Right hindlimb (tissue), 1 donor: ENCODE measurements at places on chromosomes 3 and 15.
A peak's percentile ranks its signal among the peaks of the same experiment; 100 is the strongest.

DNA sequence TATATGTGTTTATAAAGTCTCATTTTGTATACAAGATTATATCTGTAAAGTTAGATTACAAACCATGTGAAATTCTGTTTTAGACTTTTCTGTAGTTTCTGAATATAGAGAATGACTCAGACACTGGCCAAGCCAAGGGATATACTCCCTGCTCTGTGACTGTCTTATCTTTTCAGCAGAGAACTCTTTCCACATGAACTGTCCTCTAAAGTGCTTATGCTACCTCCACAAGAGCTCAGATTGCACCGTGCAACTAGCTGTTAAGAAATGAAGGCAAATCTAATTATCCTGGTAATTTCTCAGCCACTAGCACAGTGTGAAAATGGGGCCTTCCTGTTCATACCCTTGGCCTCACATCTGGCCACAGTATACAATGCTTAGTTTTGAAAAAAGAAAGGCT, 44.3 kb upstream of the CPNE4 start:
- no peak for DNase-seq

DNA sequence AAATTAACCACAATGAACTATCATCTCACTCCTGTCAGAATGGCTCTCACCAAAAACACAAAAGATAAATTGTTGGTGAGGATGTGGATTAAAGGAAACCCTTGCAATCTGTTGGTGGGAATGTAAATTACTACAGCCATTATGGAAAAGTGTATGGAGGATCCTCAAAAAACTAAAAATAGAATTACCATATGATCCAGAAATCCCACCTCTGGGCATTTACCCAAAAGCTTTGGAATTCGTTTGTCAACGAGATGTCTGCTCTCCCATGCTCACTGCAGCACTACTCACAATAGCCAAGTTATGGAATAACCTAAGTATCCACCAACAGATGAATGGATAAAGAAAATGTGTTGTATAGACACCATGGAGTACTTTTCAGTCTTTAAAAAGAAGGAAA, 21.6 kb downstream of the FSIP1 start:
- no peak for DNase-seq

GRCh38 chr15:101371519-101371918, 76.5 kb upstream of the SNRPA1 start:
- DNase-seq, result no peak

DNA sequence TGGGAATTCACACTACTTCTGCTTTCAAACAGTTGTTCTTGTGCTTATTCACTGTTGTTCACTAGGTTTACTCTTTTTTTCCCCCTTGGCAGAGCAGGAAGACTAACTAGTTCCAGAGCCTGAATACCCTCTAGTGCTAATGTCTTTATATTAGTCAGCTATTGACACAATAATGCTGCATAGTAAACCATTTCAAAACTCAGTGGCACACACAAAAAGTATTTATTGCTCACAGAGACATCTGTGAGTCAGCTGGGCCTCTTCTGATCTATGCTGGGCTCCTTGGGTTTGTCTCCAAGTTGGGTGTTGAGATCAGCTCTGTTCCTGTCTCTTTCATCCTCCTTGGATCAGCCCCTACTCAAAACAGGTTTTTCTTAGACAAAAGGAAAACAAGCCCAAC, 51.1 kb downstream of the RSRC1 start:
- no peak for DNase-seq

- DNase-seq, result peak; percentile 54
These were observed 507.6 kb downstream of the FHIT start for GRCh38 chr3:60743631-60744164.

GRCh38 chr3:192303235-192303634, 424.1 kb downstream of the FGF12 start:
- DNase-seq, result no peak

GRCh38 chr3:194051366-194052149, 84.4 kb upstream of the HES1 start:
- no peak for DNase-seq

DNA sequence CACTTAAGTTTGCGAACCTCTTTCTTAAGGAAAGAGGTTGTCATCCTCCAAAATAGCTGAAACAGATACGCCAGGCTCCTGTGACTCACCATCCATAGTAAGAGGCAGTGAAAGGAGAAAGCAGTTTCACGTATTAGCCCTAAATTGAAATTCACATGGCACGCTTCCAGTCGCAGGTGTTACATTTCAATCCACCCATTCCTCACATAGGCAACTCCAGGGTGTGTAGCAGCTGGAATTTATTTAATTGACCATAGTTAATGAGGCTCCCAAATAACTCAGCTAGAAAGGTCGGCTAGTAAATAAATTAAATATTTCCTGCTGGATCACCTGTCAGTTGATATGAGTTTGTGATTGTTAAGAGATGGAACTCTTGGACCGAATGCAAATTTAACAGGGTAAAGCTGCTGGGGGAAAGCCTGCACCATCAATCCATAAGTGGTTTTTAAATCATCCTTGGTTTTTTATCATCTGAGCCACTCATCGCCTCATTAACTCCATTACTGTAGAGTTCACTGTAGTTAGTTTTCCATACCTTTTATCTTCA, 19.6 kb downstream of the NSUN3 start:
- no peak for DNase-seq

GRCh38 chr3:58409663-58410062, 24.0 kb downstream of the PDHB start:
- no peak for DNase-seq

DNA sequence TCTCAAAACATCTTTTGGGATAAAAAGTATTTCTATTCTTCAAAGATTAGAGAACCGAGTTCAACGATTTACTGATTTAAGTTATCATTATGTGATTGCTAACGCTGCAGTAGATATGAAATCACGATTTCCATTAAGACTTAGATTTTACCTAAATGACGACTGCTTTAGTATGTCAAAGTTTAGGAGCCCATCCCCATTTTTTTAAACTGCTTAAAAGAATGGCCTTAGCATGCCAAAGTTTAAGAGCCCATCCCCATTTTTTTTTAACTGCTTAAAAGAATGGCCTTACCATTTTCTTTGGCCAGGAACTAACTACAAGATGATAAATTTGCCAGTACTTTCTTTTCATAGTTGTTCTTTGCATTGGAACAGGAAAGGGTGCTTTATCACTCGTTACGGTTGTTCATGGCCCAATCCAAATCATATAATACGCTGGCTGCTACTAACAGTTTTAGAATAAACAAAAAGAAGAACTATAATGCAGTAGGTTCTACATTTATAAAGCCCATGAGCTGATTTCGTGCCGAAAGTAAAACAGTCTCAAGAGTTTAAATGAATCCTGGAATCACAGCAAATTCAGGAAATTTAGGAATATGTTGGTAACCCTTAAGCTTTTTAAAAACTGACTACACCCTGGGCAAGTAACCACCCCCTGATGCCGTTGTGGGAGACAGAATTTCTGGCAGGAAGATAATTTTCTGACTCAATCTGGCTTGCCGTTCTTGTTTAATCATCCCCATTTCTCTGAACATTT, 869 bp upstream of the TSC22D2 start:
- DNase-seq, result no peak

DNA sequence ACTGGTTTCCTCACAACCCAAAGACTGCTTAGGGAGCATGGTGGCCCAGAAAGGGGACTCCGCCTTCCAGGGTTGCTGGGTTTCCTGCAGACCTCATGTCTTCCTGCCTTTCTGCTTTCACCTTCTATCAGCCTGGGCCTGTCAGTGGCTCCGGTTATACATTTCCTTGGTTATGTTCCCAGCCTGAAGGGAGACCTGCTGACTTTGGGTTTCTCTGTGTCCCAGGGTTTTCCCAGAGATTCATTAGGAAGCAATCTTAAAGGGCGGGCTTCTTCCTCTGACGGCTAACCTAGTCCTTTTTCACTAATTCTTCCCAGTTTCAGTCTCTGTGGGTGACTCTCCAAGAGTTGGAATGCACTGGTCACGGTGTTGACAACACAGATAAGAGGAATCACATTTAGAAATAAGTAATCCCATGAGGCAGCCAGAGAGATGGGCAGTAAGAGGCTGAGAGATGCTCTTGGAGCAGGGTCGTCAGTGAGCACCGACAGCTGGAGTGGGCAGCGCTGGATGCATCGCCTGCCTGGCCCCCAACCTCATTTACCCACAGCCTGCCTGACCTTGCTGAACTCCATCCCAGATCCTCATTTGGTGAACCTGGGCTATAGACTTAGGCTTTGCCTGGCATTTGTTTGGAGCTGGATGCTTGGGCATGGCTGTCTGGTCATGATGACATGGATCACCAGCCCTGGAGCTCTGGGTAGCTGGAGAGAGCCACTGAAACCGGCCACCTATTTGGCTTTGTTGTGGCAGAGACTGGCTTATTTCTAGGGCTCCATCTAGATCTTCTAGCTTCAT, 10.0 kb upstream of the EHD4 start:
- DNase-seq, result no peak

DNA sequence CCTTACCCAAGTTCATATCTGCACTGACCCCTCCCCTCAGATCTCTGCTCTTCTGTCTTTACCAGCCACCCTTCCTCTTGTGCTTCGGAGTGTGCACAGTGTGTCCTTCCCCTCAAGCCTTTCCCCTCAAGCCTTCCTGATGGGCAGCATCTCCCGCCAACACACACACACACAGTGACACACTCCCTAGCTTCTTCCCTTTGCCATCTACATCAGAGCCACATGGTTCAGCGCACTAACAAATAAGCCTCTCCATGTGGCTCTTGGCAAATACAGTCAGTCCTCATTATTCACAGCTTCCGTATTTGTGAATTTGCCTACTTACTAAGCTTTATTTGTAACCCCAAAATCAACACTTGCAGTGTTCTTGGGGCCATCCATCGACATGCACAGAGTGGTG, 37.5 kb downstream of the SH3BP5 start:
- no peak for DNase-seq

GRCh38 chr15:64182859-64183370, 20.1 kb upstream of the PPIB start:
- no peak for DNase-seq

- DNase-seq, result peak; percentile 77
These were observed 52.4 kb downstream of the HEG1 start for GRCh38 chr3:125003369-125003853.

DNA sequence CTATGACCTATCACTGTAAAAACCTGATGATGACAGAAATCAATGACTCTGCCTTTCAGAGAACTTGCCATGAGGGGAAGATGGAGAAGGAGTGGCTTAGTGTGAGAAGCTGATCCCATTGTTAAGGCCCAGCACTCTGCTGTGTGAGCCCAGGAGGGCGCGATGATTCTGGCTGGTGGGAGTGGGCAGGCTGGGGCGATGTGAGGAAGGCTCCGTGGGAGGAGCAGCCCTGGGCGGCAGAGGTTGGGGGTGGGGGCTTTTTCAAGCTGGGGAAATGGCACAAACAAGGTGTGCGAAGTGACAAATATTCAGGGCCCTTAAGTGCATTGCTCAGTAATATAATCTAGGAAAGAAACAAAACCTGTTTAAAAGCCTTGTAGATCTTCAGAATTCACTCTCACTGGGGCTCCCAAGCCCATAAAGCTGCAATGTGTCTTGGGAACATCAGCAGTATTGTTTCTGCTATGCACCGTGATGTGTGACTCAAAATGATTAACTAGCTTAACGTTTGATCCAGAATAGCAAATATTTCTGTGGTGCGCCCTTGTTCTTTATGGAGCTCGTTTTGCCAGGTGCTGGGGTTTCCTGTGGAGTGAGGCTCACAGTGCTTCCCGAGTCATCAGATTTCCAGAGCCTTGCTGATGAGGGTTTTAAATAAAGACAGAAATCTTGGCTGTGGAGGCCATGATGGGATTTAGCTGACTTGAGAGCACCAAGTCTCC, 141.0 kb downstream of the CHDH start:
- no peak for DNase-seq

GRCh38 chr15:51038974-51039319, 55.8 kb downstream of the TNFAIP8L3 start:
- no peak for DNase-seq

DNA sequence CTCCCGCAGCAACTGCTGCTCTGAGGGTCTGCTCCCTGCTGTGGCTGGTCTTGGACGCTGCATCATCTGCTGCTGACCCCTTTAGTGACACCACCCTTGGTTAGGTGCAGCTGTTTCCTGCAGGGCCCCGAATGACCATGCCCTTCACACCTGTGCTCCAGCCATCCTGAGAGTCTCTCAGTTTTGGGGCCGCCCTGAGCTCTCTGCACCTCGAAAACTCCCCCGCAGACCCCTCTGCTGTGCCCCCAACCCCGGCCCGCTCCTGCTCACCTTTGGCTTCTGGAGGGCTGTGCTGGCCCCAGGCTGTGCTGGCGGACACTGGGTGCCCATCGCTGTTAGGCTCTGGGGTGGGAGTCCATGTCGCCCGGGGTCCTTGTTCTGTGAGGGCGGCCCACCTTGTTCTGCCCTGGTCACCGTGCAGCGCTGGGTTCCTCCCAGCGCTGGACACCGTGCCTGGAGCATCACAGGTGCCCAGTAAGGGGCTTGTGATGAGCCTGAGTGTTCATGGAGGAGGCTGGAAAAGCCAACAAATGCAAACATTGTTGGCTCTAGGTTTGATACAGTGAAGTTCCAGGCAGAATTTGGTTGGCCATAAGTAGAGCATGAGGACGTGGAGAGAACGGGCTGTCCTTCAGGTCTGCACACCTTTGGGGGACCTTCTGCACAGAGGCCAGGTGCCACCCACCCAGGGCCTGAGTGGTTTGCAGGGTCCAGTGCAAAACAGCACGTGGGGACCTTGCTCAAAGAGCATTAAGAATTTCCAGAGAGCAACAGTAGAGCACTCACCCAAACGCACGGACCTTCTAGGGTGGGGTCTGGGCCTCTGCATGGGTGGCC, 12.3 kb downstream of the ABTB1 start:
- DNase-seq, result peak; percentile 17

- no peak for DNase-seq
These were observed 198.2 kb upstream of the STRIT1 start for GRCh38 chr3:155491696-155492095.

- no peak for DNase-seq
These were observed 228.3 kb downstream of the MFSD1 start for GRCh38 chr3:159030138-159030670.

DNA sequence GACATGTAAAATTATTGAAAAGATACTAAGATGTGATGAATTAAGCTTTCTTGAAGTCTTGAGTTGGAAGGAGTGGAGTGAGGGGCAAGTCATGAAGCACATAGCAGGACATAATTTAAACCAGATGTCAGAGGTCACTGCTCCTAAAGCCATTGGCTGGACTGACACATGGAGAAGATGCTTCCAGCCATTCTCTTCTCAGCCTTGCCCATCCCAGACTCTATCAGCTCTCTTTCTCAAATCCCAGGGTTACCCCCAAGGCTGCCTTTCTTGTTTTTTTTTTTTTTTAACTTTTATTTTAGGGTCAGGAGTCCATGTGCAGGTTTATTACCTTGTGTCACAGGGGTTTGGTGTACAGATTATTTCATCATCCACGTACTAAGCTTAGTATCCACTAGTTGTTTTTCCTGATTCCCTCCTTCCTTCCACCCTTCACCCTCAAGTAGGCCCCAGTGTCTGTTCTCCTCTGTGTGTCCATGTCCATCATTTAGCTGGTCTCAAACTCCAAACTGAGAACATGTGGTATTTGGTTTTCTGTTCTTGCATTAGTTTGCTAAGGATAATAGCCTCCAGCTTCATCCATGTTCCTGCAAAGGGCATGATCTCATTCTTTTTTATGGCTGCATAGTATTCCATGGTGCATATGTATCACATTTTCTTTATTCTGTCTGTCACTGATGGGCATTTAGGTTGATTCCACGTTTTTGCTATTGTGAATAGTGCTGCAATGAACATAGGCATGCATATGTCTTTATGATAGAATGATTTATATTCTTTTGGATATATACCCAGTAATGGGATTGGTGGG, 18.9 kb downstream of the XIRP1 start:
- no peak for DNase-seq

- no peak for DNase-seq
These were observed 38.8 kb upstream of the SMAD3 start for GRCh38 chr15:67026610-67026967.

GRCh38 chr15:29067949-29068348, 182.2 kb downstream of the APBA2 start:
- no peak for DNase-seq

GRCh38 chr3:69445024-69445423, 59.1 kb upstream of the FRMD4B start:
- peak; percentile 51 for DNase-seq
